Fibroblast of skin of right quadriceps (primary cell): ENCODE measurements at places on chromosomes 3 and 15.

DNA sequence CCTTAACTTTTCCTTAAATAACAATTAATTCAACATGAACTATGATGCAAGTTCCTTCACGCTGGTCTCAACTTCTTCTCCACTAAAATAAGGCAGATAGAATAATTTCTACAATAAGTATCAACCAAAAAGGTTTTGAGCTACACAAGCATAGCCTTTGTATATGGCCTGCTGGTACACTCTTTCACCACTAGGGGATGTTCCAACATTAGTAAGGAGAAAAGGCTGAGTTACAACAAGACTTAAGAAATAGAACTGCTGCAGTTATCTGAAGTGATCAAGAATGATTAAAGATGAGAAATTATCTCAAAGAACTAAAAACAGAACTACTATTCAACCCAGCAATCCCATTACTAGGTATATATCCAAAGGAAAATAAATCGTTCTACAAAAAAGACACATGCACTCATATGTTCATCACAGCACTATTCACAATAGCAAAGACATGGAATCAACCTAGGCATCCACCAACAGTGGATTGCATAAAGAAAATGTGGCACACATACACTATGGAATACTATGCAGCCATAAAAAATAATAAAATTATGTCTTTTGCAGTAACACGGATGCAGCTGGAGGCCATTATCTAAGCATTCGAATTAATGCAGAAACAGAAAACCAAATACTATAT is 14.4 kb downstream of the ATP13A3 start:
- DNase-seq, result peak; percentile 74

DNA sequence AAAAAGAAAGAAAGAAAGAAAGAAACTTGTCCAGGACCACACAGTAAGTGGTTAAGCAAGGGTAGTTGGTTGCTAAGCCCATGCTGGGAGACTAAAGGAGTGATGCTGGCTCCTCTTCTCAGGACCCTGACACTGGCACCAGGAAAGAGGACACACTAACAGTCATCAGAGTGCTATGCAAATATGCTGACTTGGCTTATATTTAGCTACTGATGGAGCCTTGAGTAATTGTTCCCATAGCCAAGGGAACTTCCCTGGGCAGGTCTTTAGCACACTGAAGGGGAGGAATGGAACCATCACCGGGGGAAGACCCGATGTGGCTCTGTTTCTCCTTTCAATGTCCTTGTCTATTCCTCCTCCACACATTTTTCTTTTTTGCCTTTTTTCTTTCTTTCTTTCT is 6.2 kb downstream of the TMEM40 start:
- DNase-seq, result peak; percentile 28

GRCh38 chr15:98648654-98649471 is 524 bp downstream of the IGF1R start:
- peak; percentile 61 for DNase-seq

DNA sequence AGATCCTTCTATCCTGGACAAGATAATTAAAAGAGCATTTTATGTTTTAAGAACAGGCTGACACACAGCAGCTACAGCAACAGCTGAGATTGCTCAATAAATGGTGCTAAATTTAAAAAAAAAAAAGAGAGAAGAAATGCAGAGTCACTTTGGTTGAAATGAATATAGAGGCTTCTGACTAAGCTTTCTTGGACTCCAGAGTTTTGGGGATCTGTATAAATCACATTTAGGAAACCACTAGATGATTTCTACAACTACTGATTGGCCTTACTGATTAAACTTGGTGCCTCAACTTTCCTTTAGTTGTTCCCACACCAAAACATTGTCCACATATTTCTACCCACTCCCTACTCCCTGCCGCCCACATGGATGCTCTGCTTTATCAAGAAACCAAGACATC is 132.9 kb upstream of the ZBTB20 start:
- peak; percentile 79 for DNase-seq

GRCh38 chr3:43104660-43105595 is 951 bp downstream of the POMGNT2 start:
- no peak for DNase-seq

- DNase-seq, result no peak
Measured at GRCh38 chr3:135487261-135487660, 478.3 kb upstream of the PPP2R3A start.

DNA sequence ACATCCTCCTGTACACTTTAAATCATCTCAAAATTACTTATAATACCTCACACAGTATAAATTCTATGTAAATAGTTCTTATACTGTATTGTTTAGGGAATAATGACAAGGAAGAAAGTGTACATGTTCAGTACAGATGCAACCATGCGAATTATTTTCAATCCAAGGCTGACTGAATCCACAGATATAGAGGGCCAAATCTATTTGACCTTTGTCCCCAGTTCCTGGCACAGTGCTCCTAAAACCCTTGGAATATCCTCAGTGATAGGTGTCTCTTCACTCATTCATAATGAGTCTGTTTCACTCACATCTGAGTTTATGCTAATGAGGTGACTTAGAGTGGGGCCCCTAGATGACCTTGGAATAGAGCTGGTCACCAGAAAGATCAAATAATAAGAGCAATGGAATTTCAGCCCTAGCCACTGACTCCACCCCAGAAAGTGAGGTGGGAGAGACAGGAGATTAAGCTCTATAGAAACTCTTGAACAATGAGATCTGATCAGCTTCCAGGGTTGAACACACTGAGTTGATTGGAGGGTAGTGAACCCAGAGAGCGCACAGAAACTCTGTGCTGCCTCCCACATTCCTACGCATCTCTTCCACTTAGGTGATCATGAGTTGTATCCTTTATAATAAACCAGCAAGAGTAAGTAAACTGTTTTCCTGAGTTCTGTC is 65.3 kb downstream of the ADAM10 start:
- DNase-seq, result no peak

DNA sequence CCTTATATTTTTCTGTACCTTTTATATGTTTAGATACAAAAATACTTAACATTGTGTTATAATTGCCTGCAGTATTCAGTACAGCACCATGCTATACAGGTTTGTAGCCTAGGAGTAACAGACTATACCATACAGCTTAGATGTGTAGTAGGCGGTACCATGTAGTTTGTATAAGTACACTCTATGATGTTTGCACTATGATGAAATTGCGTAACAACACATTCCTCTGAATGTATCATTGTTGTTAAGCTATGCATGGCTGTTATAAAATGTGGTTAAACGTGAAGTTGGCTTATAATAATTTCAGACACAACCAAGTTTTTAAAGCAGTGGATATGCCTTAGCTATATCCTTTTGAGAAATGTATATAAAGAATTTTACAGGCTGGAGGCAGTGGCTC is 328.3 kb downstream of the PLCL2 start:
- DNase-seq, result peak; percentile 72

DNA sequence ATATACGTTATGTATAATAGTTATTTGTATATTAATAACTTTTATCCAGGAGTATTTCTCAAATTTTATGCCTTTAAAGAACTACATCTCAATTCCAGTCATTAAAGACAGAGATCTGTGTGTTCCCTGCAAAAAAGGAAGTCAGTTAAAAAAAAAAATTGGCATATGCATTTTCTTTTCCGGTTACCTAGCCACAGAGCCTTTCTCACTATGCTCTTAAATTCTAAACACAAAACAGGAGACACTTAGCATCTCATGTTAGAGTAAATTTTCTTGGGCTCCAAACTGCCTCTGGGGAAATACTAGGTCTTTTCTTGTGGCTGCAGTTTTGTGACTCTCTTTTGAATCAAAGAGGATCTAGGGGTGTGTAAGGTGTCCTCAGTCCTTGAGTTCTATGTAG is 105.9 kb downstream of the KCNH8 start:
- no peak for DNase-seq
